ENCODE measurements at places on chromosomes 5 and 9.

DNA sequence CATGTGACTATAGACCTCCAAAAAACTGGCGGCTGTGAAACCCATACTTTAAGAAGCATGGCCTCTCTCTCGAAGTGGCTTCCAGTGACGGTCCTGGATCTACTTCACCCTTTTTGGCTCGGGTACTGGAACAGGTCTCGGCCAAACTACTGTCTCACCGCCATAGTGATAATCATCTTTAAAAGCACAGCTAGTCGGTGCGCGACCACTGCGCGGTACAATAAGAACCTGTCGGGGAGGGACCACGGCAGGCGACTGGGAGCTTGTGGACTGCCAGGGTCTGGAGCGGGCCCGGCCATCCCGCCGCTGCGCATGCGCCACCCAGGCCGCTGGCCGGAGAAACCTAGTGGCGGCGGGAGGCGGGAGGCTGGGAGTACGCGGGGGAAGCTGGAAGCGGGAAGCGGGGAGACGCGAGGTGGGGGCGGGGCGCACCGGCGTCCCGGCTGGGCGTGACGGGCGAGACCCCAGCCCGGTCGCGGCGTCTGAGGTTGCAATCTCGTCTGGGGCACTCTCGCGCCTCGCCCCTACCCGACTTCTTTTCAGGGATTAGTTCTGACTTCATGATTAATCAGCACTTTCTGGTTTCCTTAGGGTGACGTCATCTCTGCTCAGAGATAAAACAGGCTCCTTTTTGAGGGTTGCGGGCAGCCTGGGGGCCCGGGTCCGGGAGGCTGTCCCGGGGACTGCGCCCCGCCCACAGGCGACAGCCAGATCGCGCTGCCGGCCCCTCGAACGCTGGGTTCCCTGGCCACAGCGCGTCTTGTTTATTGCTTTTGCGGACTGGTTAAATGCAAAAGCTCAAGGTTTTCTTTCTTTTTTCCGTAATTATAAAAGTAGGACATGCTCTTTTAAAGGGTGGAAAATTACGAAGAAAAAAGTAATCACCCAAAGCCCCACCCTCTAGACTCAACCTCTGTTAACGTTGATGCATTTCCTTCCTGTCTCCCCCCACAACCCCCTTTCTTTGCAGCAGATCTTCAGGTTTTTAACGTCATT is 266.8 kb downstream of the CWC27 start:
- peak; percentile 78 for DNase-seq

DNA sequence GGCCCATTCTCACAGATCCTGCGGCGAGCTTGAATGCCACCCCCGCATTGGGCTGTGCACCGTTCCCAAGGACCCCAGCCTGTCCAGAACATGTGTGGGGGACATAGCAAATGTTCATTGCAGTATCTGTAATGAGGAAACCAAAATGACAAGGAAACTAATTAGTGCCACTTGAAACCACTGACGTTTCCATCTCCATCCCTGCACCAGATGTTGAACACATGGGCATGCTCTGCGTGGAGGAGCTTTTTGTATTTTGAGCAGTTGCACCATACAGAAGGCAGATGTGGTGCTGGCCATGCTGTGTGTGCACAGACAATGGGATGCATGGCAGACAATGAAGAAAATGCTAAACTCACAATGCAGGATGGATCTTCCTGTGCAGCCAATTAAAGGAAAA is 437.7 kb downstream of the SEMA5A start:
- peak; percentile 94 for DNase-seq

GRCh38 chr5:180641566-180641900 is 7.9 kb downstream of the FLT4 start:
- DNase-seq, result no peak

DNA sequence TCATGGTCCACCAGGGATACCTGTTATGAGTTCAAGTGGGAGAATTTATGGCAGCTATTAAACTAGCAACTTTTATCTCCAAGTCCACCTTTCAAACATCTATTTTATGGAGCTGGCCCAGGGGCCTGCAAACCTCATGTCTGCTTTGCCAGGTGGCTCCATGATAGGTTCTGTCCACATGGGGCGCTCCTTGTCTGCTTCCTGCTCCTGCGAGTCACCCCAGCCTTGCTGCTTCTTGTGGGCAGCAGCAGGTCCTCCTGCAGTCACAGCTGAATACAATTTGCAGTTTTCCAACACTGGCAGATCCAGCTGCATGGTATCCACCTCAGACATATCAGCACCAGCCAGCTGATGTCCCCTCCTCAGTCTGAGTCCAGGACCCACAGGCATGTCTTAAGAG is 39.6 kb upstream of the FRRS1L start:
- no peak for DNase-seq

DNA sequence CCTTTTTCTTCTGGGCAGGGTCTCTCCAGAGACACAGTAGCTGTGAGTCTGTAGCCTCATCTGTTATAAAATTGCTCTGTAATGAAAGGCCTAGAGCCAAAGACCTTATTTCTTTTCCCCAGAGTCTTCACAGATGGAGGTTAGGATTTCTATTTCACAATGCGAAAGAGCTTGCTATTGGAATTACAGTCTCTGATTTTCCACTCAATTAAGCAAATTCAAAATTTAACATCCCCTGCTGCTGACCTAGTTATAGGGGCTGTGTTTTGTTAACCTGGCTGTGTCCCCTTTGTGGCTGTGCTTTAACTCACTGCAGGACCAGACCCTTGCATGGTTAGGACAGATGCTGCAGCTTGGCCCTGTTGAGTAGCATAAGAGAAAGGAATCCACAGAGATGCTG is 190.3 kb upstream of the NMUR2 start:
- no peak for DNase-seq

DNA sequence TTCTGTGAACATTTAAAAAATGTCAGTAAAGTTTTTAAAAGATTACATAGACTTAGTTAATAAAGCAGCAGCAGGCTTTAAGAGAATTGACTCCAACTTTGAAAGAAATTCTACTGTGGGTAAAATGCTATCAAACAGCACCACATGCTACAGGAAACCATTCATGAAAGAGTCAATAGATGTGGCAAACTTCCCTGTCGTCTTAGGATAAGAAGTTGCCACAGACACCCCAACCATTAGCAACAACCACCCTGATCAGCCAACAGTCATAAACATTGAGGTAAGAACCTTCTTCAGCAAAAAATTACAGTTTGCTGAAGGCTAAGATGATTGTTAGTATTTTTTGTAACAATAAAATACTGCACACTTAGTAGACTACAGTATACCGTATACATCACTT is 278.2 kb downstream of the CSNK1G3 start:
- no peak for DNase-seq

DNA sequence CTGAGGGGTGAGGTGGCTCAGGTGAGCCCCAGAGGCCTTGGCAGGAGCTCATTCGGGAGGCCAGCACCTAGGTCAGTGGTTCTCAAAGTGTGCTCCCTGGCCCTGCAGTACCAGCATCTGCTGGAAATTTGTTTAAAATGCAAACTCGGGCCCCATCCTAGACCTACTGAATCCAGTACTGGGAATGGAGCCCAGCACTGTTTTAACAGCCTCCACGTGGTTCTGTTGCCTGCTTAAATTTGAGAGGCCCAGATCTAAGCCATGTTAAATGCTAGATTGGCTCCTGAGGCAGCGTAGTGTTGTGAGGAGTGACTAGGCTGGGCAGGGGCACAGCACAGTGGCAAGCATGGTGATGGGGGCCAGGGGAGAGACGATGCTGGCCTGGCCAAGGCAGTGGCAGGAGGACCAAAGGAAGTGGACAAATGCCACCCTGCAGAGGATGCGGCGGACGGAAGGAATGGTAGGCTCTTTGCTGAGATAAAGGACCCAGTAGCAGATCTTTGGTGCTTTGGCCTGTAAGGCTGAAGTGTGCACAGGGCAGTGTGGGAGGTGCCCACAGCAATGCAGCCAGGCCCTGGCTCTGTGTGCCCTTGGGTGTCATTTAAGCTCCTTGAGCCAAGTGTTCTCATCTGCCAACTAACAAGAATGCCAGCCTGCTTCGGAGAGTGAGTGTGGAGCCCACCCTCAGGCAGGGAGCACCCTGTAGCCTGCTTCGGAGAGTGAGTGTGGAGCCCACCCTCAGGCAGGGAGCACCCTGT is 4.2 kb downstream of the PRR7 start:
- DNase-seq, result no peak

DNA sequence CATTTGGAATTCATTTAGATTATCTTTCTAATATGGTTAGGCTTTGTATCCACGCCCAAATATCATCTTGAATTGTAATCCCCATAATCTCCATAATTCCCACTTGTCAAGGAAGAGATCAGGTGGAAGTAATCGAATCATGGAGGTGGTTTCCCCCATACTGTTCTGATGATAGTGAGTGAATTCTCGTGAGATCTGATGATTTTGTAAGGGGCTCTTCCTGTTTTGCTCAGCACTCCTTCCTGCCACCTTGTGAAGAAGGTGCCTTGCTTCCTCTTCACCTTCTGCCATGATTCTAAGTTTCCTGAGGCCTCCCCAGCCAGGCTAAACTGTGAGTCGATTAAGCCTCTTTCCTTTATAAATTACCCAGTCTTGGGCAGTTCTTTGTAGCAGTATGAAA is 527.5 kb upstream of the ARRDC3 start:
- no peak for DNase-seq

DNA sequence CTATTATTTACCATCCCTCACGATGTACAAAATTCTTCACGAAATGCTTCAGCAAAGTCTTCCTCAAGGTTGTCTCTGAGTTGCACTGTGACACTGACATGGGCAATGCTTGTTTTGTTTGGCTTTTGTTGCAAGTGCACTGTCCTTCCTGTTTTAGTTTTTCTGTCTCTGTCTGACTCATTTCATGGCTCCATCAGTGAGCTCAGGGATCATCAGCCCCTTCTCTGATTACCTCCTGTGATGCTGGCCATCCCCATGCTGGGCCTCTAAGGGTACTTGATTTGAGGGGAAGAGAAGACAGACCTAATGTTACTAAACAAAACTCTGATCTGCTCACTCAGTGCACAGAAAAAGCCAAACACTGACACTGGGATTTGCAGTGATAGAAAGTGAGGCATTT is 37.6 kb upstream of the STX17 start:
- DNase-seq, result no peak

- peak; percentile 9 for DNase-seq
Measured at GRCh38 chr9:112542593-112543292, 56.1 kb downstream of the KIAA1958 start.

DNA sequence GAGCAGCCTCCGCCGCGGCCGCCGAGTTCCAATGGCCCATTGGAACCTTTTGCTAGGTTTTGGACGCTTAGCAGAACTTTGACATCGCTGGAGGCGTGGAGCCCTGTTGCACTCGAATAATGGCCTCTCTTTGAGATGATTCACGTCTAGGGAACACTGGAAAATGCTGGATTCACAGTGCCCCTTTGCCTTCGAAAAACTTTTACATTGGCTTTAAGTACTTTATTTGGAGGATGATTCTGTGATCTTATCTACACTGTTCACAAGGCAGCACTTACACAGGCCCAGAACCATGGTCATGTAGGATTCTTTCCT is 536 bp upstream of the PPIC start:
- no peak for DNase-seq

- DNase-seq, result no peak
Measured at GRCh38 chr5:52786949-52787599, 642 bp upstream of the ITGA1 start.

DNA sequence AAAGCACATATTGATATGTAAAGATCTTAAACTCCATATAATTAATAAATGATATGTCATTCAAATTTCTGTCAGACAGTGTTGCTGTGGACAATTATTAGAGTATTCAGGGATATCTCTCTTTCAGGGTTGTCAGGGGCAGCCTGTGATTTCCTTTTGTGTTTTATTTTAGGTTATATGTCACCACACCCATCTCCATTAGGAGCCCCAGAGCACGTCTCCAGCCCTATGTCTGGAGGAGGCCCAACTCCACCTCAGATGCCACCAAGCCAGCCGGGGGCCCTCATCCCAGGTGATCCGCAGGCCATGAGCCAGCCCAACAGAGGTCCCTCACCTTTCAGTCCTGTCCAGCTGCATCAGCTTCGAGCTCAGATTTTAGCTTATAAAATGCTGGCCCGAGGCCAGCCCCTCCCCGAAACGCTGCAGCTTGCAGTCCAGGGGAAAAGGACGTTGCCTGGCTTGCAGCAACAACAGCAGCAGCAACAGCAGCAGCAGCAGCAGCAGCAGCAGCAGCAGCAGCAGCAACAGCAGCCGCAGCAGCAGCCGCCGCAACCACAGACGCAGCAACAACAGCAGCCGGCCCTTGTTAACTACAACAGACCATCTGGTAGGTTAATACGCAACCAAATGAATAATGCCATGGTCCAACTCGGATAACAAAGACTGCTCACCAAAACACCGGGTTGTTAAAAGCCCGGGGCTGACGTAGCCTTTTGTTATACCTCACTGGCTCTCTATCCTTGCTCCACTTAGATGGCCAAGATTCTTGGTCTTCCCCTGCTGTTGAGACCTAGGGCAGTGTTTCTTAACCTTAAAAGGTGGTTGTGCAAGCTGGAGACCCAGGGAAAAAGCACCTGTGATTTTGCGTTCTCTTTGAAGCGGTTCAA is 24.4 kb downstream of the SMARCA2 start:
- no peak for DNase-seq

DNA sequence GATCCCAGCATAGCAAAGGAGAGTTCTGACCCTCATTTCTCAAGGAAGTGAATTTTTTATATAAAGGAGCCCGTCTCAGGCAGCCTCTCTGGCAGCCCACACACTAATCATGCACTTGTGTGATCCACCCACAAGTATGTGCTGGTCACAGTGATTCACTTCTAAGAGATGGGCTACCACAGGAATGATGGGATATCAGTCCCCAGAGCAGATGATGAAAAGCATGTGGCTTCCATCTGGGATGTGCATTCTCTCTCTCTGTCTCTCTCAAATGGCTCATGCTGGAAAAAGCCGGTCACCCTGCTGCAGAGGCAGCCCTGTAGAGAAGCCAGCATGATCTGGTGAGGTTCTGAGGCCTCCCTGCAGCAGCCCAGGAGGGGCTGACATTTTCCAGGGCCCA is 74.2 kb upstream of the ADCY2 start:
- DNase-seq, result no peak

- DNase-seq, result peak; percentile 53
Measured at GRCh38 chr9:128550770-128551656, 1.4 kb upstream of the SPTAN1 start.

DNA sequence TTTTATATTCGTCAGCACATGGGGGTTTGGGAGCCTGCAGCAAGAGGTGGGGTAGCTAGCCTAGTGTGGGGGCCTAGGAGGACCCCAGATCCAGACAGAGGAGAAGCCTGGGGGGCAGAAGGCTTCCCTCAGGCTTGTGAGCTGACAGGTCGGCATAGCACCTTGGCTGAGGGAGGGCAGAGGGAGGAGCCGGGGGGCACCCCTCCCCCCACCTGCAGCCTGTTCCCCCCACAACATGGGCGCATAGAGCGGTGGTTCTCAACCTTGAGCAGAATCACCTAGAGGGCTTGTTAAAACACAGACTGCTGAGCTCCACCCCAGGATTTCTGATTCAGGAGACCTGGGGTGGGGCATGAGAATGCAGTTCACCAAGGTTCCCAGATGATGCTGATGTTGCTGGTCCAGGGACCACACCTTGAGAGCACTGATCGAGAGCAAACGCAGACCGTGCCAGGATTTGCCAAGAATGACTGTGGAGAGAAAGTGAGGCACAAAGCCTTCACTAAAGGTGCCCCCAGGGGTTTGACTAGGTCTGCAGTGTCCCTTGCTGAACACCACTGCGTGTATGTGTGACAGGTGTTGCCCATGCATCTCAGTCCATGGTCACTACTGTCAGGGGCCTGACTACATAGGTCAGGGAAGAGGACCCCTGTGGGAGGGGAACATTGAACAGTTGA is 163.3 kb downstream of the MACROH2A1 start:
- DNase-seq, result no peak

Data from NCI-H524 (cell line).